HFF-Myc (cell line): ENCODE measurements at places on chromosomes 12 and 14.

GRCh38 chr12:88036353-88036965 is 7.3 kb upstream of the C12orf50 start:
- no peak for DNase-seq

DNA sequence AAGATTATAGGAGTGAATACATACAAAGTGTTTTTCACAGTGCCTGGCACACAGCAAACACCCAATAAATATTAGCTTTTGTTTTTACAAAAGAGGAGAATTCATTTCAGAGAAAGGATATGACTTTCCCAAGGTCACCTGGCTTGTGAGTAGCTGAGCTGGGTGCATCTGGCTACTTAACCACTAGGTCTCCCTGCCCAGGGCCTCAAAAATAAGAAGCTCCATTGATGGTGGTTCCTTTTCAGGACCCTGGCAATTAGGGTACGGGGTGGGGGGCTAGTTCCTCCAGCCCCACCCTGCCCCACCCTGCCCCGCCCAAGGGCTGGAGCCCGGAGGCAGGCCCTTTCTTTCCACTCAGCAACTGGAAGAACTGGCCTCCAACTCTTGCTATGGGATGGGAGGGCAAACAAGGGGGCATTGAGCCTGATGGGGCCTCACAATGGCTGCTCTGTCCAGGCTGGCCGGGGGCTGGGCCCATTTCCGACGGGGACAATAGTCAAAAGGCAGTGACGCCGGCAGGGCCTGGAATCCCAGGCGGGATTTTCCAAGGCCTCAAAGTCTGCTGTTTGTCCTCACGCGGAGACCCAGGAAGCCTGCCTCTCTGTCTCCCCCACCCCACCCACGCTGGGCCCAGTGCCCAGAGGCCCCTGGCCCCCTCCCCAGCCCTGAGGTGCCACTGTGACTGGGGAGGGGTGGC is 8.2 kb upstream of the ATG101 start:
- no peak for DNase-seq

GRCh38 chr14:68033336-68033932 is 213.9 kb downstream of the RAD51B start:
- DNase-seq = no peak

- no peak for DNase-seq
Measured at GRCh38 chr14:71410578-71411284, 503.5 kb downstream of the PCNX1 start.

DNA sequence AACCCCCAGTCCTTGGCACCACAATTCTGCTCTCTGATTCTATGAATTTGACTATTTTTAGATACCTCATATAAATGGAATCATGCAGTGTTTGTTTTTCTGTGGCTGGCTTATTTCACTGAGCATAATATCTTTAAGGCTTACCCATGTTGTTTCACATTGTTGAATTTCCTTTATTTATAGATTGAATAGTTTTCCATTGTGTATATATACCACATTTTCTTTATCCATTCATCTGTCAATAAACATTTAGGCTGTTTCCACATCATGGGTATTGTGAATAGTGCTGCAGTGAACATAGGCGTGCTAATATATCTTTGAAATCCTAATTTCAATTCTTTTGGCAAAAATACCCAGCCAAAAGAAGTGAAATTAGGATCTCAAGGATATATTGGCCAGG is 126.7 kb upstream of the SLC38A2 start:
- no peak for DNase-seq

DNA sequence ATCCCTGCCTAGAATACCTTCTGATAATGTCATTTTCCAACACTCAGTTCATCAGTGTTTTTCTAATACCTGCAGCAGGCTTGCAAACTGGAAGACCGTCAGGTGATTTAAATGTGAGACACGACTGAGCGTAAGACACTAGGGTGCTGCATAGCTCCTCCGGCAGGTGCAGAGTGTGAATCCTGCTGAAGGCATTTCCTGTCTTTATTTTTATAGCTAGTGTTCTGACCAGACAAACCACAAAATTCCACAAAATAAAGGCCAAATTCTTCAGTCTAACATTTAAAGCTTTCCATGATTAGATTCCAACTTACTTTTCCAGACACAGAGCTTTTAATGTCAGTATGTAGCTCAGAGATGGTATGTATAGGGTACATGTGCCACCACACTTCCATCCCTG is 70.7 kb downstream of the BBS10 start:
- DNase-seq = peak; percentile 66

DNA sequence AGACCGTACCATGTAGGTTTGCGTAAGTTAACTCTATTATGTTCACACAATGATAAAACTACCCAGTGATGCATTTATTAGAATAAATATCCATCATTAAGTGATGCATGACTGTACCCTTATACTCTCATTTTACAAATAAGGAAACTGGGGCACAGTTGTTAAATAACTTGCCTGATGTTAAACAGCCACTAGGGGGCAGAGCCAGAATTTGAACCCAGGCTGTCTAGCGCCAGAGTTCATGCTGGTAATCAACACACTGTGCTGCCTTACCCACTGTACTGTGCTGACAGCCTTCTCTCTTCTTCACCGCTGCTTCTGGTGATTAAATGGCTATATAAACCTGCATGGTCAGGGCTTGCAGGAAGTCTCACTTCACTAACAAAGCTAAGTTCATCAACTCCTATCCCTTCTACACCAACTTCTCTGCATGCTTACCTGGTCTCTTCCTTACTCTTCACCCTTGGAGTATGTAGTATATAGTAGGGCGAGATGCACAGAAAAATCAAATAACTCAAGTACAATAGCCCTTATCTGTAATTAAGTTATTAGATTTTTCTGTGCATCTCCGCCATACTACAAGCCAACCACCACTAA is 43.6 kb upstream of the APPL2 start:
- DNase-seq = no peak

DNA sequence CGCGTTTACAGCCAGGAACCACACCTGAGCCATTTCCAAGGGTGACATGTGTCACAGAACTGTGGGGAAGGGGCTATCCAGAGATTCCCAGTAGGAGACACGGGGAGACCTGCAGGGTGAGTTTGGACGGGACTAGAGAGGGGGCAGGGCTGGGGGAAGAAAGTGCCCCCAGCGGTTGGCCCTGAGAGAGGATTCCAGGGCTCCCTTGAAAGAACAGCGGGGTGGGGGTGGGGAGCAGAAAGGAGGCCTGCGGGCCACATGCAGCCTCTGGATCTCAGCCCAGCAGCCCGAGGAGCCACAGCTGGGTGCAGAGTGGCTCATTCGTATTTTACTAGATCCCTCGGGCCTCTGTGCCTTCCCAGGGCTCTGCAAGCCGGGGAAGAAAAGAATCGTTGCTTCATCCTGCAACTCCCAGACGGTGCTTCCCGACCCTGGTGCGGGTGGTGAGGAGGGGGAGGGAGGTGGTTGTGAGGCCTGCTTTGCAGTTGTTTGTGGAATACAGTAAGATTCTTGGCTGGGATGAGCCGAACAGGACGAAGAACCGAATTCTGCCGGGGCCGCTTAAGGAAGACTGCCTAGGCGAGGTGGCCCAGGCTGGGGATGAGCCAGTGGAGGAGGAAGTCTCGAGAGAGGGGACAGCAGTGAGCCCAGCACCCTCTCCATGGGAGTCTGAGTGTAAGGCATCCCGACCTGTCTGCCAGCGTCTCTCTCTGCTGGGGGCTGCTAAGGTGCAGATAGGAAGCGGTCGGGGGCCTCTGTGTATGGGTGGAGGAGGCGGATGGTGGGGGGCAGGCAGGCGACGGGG is 36.1 kb upstream of the ANKRD9 start:
- DNase-seq = peak; percentile 73

- peak; percentile 45 for DNase-seq
Measured at GRCh38 chr12:80045594-80045993, 53.7 kb upstream of the OTOGL start.

- no peak for DNase-seq
Measured at GRCh38 chr14:20215196-20215595, 8.3 kb upstream of the OR11H6 start.

DNA sequence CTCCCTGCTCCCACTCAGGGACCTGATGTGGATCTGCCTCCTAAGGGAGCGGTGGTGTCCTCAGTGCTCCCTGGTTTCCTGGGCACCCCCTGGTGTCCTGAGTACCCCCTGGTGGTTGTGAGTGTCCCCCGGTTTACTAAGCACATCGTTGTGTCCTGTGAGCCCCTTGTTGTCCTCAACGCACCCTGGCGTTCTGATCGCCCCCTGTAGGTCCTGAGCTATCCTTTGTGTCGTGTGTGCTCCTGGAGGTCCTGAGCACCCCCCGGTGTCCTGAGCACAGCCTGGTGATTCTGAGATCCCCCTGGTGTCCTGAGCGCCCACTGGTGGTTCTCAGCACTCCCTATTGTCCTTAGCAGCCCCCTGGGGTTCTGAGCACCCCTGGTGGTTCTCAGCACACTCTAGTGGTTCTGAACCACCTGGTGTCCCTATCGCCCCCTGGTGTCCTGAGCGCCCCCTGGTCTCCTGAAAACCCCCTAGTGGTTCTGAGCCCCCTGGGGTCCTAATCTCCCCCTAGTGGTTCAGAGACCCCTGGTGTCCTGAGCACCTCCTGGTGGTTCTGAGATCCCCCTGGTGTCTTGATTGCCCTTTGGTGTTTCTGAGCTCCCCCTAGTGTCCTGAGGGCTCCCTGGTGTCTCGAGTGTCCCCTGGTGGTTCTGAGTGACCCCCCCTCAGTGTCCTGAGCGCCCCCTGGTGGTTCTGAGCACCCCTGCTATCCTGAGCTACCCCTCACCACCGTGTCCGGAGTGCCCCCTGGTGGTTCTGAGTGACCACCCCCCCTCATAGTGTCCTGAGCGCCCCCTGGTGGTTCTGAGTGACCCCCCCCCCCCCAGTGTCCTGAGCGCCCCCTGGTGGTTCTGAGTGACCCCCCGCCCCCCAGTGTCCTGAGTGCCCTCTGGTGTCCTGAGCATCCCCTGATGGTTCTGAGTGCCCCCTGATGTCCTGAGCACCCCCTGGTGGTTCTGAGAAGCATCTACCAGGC is 615.1 kb downstream of the TMEM121 start:
- no peak for DNase-seq

DNA sequence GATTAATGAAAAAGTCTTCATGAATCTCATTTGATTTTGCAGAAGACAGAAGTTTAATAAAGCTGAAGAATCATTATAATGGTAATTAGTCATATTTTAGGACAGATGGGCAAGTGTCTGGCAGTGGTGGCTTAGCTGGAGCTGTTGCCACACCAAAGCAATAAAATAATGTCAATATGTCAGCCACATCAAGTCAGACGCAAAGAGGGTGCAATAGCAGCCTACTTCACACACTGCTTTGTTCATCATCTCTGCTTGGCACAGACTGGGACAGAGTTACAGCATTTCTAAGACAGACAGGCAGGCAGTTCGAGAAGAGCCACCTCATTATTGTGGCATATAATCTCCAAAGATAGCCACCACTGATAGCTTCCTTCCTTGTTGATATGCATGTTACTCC is 16.9 kb upstream of the KRR1 start:
- no peak for DNase-seq

- DNase-seq = no peak
Measured at GRCh38 chr14:88195676-88196075, 127.4 kb downstream of the KCNK10 start.

DNA sequence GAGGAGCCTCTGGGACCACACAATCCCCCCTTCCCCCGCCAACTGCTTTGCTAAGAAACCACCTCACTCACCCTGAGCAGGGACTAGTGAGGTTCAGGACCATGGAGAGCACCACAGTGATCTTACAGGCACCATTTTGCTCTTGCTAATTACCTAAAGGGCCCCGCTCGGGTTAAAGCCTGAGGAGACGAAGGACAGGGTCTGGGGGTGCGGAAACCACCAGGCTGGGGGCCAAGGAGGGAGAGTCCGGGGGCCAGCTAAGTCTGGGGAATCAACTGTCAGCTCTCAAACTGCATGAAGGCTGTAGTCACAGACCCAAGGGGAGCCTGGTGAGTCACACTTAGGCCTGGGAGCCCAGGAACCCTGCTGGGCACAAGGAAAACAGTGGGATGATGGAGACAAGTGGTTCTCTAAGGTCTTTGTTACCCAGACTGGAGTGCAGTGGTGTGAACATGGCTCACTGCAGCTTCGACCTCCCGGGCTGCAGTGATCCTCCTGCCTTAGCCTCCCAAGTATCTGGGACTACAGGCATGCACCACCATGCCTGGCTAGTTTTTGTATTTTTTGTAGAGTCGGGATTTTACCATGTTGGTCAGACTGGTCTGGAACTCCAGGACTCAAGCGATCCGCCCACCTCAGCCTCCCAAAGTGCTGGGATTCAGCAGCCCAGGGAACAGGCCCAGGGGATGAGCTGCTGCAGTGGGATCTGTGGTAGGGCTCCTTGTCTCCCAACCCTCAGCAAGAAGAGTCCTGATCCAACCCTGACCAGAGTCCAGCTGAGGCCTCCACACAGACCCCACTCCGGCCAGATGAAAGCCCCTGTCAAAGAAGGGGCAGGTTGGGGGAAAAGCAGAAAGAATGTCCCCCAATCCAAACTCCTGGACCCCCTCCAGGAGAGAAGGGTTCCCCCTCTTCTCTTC is 98.8 kb downstream of the CALM1 start:
- peak; percentile 52 for DNase-seq

GRCh38 chr14:23414906-23415820 is 7.1 kb upstream of the MYH6 start:
- DNase-seq = no peak

- no peak for DNase-seq
Measured at GRCh38 chr12:3493043-3493858, 2.2 kb downstream of the PRMT8 start.

GRCh38 chr14:86796221-86797074 is 1196.5 kb downstream of the GALC start:
- no peak for DNase-seq

- DNase-seq = no peak
Measured at GRCh38 chr14:47657143-47657542, 18.3 kb downstream of the MDGA2 start.

GRCh38 chr12:43167691-43168090 is 384.3 kb downstream of the ADAMTS20 start:
- no peak for DNase-seq

- no peak for DNase-seq
Measured at GRCh38 chr14:88476214-88476774, 78.5 kb downstream of the PTPN21 start.
